ENCODE measurements at places on chromosomes 6 and 20.

DNA sequence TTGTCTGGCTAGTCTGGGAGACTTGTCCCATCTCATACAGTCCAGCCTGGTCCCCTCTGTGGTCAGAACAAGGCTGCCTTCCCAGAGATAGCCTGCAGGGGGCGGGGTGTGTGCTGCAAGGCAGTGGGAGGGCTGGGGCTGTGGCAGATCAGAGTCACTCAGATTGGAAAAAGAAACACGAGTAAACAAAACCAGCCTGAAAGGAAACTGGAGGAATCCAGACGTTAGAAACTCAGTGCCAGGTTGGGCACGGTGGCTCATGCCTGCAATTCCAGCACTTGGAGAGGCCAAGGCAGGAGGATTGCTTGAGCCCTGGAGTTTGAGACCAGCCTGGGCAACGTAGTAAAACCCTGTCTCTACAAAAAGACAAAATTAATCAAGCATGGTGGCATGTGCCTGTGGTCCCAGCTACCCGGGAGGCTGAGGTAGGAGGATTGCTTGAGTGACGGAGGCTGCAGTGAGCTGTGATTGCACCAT, 20.2 kb downstream of the LEMD2 start:
- H3K4me3 ChIP-seq = no peak overlapping the region
- DNase-seq = peak; percentile 89
- peaks cover 7% of the 10 kb centered on the region for H3K36me3 ChIP-seq
- H3K27ac ChIP-seq = no peak overlapping the region
- H3K4me1 ChIP-seq = no peaks in the 10 kb centered on the region

GRCh38 chr20:33026072-33026778, 5.2 kb upstream of the BPIFB6 start:
- no peak overlapping the region for H3K4me3 ChIP-seq
- no peak for DNase-seq

- no peak overlapping the region for H3K27ac ChIP-seq
- H3K4me1 ChIP-seq = no peaks in the 10 kb centered on the region
- no peaks in the 10 kb centered on the region for H3K27me3 ChIP-seq
- H3K4me3 ChIP-seq = no peak overlapping the region
- DNase-seq = no peak
Measured at GRCh38 chr6:88238901-88239300, 72.8 kb upstream of the CNR1 start.

DNA sequence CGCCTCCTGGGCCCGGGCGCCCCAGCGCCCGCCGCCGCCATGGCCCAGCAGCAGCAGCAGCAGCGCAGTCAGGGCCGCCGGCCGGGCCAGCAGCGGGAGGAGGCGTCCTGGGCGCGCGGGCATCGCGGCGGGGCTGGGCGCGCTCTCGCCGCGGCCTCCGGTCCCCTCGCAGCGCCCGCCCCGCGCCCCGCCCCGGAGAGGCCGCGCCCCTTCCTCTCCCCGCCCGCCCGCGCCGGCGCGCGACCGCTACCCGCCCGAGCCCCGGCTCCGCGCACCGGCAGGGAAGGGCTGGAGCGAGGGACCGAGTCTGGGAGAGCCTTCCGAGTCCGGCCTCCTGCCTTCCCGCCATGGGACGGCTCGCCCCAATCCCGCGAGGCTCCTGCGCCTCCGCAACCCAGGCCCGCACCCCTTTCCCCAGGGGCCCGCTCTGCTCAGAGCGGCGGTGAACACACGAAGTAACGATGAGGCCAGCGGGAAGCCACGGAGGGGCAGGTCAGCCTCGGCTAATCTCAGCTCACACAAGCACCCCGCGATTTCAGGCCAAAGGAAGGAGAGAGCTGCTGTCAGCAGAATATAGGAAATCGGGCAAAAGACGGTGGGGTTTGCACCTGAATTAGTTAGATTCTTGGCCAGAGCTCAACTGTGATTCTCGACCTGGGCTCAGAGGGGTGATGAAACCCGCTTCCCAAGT, at the start of gene TXNDC5:
Gene TXNDC5 (minus strand): TSS at position 135 of the 691 bp plus-strand sequence. CDS start 12 bp downstream, at position 123.
- H3K4me1 ChIP-seq = no peaks in the 10 kb centered on the region
- H3K36me3 ChIP-seq = no peaks in the 10 kb centered on the region
- DNase-seq = peak; percentile 88
- peak within 1 kb of the TSS; percentile 67 for H3K27ac ChIP-seq

- H3K36me3 ChIP-seq = no peaks in the 10 kb centered on the region
- H3K27me3 ChIP-seq = no peaks in the 10 kb centered on the region
- H3K4me1 ChIP-seq = no peaks in the 10 kb centered on the region
Measured at GRCh38 chr20:1108437-1108920, 9.9 kb upstream of the PSMF1 start.

DNA sequence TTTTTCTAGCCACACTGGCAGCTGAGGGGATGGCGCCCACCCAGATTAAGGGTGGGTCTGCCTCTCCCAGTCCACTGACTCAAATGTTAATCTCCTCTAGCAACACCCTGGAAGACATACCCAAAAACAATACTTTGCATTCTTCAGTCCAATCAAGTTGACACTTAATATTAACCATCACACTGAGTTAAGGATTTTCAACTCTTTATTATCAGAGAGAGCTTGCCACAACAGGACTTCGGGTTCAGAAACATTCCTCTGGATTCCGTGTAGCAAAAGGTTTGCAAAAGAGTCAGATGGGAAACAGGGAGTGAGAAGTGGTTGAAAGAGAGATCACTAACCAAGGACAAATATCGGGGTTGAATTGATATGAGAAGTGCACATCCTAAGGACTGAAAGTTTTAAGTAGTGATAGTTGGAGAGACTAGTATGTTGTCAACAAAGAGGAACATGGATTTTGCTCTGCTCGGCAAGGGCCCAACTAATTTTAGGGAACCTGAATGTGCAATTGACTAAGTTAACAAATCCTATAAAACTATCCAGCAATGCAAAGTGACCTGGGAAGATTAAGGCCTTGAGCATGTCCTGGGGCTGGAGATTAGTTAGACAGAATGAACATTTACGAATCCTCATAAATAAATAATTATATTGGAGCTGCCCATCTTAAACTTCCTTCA, 137.0 kb upstream of the TENT5A start:
- no peak for DNase-seq
- peaks cover 13% of the 10 kb centered on the region for H3K4me1 ChIP-seq
- no peak overlapping the region for H3K27ac ChIP-seq
- no peak overlapping the region for H3K4me3 ChIP-seq
- no peaks in the 10 kb centered on the region for H3K36me3 ChIP-seq

DNA sequence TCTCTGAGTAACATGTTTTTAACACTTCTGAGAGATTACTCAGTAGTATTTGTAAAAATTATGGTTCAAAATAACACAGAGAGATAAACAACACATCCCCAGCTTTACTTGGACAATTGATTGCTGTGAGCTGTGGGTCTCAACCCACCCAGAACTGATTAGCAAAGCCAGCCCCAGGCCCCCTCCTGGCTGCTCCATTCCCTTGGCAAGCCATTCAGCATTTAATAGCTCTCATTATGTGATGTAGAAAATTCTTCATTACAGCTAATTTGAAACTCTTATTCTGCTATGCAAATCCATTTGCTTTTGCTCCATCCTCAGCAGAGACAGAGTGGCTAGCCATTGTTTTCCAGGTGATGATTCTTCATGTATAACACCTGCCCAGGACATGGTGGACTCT, 16.6 kb upstream of the SIRT5 start:
- DNase-seq = no peak
- H3K27ac ChIP-seq = no peak overlapping the region
- H3K4me1 ChIP-seq = peaks cover 15% of the 10 kb centered on the region
- H3K27me3 ChIP-seq = no peaks in the 10 kb centered on the region
- H3K4me3 ChIP-seq = no peak overlapping the region

DNA sequence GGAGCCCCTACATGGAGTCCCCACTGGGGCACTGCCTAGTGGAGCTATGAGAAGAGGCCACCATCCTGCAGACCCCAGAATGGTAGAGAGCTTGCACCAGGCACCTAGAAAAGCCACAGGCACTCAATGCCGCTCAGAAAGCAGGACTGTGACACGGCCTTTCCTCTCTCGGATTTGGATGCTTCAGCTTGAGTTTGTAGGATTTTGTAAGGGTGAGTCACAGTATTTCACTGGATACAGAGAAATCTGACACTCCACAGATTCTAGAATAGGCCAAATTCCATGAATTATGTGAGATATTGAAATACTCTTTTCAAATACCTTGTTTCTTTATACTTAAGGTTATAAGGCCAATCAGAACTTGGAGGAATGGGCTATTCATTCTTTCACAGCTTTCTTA, 424.5 kb downstream of the HTR1B start:
- no peak overlapping the region for H3K4me3 ChIP-seq
- H3K4me1 ChIP-seq = peaks cover 9% of the 10 kb centered on the region

DNA sequence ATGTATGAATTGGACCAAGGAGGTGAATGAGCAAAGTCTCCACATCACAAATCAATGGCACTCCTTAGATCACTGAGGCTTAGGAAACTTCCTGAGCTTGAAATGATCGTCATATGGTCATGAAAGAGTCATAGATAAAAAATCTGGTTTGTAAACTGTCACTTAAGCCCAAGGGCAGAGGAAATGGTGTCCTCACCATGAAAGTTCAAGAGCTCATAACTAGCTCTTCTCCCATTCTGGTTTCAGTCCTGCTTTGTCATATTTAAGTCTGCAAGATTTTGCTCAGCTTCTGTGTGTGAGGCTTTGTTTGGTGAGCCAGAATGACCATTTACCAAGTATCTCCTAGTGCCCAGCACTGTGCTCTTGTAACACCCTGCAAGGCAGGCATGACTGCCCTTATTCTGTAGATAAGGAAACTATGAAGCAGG, 60.5 kb downstream of the GJA10 start:
- no peak overlapping the region for H3K4me3 ChIP-seq
- no peak for DNase-seq
- H3K27ac ChIP-seq = no peak overlapping the region
- no peaks in the 10 kb centered on the region for H3K27me3 ChIP-seq
- no peaks in the 10 kb centered on the region for H3K36me3 ChIP-seq

DNA sequence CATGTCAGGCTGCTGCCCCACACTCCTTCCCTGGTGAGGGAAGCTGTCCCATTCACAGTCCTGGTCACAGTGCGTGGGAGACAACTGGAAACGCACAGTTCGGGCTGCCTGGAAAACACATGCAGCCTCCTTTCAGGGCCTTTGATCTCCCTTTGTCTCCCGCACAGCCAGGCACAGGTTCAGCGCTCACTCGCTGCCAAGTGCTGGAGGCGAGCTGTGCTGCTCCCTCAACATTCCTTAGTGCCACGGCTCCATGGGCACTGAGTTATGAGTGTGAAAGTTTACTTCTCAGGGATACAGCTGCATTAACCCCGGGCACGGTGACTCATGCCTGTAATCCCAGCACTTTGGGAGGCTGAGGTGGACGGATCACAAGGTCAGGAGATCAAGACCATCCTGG, 9.1 kb downstream of the YTHDF1 start:
- DNase-seq = no peak
- no peak overlapping the region for H3K4me3 ChIP-seq
- no peaks in the 10 kb centered on the region for H3K27me3 ChIP-seq
- no peak overlapping the region for H3K27ac ChIP-seq
- peaks cover 44% of the 10 kb centered on the region for H3K36me3 ChIP-seq

DNA sequence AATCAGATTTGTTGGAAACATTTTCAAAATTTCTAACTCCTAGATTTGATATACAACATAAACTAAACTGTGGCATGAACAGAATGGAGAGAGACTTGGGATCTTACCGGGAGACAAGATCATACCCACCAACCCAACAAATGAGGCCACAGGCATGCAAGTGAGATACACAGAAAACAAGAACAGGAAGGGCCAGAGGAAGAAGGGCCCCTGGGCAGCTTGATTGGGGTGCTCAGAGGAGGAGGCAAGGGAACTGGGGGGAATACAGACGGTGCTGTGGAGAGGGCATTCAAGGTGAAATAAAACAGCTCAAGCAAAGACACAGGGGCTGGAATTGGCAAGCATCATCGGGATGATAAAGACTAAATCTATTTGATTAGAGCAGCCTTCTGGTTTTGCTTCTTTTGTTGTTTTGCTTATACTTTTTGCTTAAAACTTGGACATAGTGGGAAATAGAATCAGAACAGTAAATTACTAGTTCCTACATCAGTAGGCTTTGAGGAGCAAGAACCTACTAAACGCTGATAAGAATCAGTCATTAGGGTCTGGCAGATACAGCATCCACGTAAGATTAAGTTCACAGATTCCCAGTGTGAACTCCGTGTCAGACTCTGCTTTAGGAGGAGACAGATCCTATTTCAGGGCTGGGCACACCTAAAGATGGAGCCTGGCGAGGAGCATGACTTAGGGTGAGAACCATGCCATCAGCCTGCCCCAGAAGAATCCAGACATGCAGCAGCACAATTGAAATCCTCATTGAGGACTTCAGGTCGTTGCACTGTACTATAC, 3.5 kb upstream of the RAMACL start:
- H3K36me3 ChIP-seq = no peaks in the 10 kb centered on the region
- no peak overlapping the region for H3K4me3 ChIP-seq
- no peaks in the 10 kb centered on the region for H3K27me3 ChIP-seq
- H3K4me1 ChIP-seq = no peaks in the 10 kb centered on the region
- no peak overlapping the region for H3K27ac ChIP-seq

Measured in cardiac muscle cell (in vitro differentiated cells and primary cell).